ENCODE measurements at places on chromosomes 3 and 15.

GRCh38 chr3:145915787-145916186 is 245.2 kb downstream of the PLOD2 start:
- DNase-seq: no peak

GRCh38 chr15:65789759-65790425 is 2.2 kb downstream of the DENND4A start:
- peak; percentile 44 for DNase-seq

DNA sequence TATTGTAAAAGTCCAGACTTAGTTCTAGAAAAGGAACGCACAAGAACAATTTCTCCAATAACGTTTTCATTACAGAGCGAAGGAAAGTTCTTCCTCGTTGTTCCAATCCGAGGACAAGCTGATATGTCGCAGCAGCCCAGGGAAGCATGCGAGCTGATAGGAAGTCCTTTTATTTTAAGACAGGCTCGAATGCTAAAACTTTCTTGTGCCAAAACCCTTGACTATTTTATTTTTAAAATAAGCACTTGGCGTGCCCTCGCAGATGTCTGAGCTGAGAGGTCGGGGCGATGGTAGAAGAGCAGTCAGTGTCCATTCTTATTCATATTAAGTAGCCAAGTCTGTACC is 433 bp upstream of the MITF start:
- DNase-seq: no peak

GRCh38 chr3:172142051-172142863 is 102.9 kb downstream of the FNDC3B start:
- no peak for DNase-seq

- DNase-seq: no peak
Measured at GRCh38 chr3:171351676-171352075, 108.5 kb downstream of the TNIK start.

GRCh38 chr3:197883541-197883940 is 66.4 kb upstream of the RPL35A start:
- DNase-seq: no peak

GRCh38 chr15:81211376-81211775 is 14.7 kb downstream of the IL16 start:
- no peak for DNase-seq

DNA sequence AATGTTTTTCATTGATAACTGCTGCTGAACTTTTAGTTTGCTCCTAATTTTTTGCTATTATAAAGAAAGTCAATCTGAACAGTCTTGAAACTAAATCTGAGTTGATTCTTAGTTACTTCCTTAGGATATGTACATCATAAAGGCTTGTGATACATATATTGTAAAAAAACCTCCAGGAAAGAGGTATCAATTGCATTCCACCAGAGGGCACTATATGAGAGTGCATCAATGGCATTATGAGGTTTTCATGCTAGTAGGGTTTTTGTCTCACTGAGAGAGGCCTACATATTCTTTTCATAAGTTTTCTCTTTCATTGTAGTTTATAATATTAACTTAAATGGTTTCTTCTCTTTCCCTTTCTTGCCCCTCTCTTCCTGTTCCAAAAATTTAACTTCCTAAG is 46.9 kb downstream of the PIK3R4 start:
- DNase-seq: no peak

DNA sequence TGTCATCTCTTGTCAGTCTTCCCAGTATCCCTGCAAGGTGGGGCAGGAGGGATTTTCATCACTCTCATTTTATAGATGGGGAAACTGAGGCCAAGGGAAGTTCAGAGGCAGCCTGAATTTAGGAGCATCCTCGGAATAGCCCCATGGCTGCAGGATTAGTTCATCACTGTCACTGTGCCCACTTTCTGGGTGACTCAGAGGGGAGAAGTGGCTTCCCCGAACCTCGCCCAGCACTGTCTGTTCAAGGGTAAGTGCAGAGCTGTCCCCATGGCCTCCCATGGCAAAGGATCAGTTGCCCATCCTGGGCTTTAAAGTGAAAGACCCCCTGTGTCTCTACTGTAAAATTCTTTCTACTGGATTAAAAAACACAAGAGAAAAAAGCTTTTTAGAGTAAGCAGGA is 60.0 kb upstream of the SEC13 start:
- no peak for DNase-seq

DNA sequence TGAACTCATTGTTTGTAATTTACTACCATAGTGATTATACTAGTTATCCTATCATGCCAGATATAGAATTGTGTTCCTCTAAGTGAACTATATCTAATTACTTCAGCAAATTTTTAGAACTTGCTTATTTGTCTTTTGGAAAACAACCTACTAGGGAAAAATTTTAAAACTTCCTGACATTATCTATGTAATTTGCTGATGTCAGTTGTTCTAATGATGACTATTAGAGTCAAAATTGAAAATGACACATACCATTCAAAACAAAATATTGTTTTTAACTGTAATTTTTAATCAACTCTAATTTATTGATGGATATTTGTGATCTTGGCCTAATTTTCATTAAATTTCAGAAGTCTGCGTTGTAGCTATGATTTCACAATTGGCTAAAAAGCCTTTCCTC is 106.7 kb upstream of the ROBO2 start:
- no peak for DNase-seq

DNA sequence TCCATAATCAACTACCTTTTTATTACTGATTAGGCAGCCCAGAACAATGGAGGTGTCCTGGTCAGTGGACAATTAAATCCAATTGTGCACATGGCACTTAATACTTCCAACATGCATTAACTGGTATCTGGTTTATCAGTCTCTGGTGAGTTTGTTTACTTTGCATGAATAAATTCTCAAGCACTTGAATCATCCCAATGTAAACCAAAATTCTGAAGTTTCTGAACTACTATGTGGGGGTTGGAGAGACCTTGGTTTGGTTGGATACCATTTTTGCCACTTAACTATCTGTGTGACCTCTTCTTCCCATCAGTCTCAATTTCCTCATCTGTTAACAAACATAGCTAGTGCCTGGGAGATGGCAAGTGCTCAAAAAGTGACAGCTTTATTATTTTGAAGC is 70.5 kb upstream of the MAP4 start:
- peak; percentile 3 for DNase-seq

- DNase-seq: no peak
Measured at GRCh38 chr3:148881286-148881685, 16.2 kb downstream of the CPA3 start.

- no peak for DNase-seq
Measured at GRCh38 chr15:69511015-69511414, 58.4 kb downstream of the RPLP1 start.

- peak; percentile 23 for DNase-seq
Measured at GRCh38 chr15:95325763-95326404, 1004.6 kb upstream of the NR2F2 start.

- DNase-seq: peak; percentile 47
Measured at GRCh38 chr15:94670438-94671034, 439.2 kb downstream of the MCTP2 start.

- DNase-seq: peak; percentile 62
Measured at GRCh38 chr15:48062148-48062872, 58.5 kb upstream of the SLC24A5 start.

DNA sequence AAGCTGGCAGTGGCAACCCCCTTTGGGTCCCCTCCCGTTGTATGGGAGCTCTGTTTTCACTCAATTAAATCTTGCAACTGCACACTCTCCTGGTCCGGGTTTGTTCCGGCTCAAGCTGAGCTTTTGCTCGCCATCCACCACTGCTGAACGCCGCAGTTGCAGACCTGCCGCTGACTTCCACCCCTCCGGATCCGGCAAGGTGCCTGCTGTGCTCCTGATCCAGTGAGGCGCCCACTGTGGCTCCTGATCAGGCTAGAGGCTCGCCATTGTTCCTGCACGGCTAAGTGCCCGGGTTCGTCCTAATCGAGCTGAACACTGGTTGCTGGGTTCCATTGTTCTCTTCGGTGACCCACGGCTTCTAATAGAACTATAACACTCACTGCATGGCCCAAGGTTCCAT is 22.8 kb downstream of the CHST2 start:
- no peak for DNase-seq

- DNase-seq: no peak
Measured at GRCh38 chr3:37189109-37189508, 14.7 kb upstream of the LRRFIP2 start.

DNA sequence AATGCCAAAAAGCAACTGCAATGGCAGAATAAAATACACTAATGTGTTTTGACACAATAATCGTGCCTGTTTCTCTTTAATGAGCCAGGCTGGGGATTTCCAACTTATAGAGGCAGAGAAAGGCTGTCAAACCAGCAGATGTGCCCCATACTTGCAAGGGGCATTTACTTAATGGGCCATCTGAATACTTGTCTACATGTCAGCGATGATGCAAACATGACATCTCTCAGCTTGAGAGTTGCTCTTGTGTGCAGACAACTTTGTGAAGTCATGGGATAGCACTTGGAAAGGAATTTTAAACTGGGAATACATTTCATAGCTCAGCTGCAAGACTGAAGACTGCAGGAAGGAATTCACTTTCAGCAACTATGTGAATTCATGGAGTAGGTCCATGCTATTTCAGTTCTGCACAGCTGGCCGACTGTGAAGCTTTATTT is 127.4 kb upstream of the ADAMTS9 start:
- DNase-seq: peak; percentile 77

GRCh38 chr3:131326307-131326706 is 55.3 kb upstream of the NUDT16 start:
- no peak for DNase-seq

DNA sequence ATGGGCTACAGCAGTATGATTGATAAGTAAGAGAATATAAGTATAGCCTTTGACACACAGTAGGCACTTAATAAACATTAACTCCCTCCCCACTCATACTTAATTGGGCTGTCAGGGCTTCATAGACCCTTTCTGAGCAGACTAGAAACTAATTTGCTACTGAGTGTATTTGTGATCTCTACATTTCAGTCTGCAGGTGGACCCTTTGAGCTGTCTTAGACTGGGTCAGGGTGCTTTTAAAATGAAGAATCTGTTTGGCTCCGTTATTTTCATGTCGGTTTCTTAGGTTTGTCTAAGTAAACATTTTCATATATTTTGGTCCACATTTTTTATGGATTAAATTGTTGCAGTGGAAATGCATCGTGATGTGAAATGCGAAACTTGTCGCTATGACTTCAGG is 50.3 kb upstream of the SELENOK start:
- no peak for DNase-seq

- DNase-seq: no peak
Measured at GRCh38 chr3:128329491-128330213, 137.0 kb downstream of the DNAJB8 start.

- no peak for DNase-seq
Measured at GRCh38 chr3:170044271-170044670, 6.5 kb downstream of the GPR160 start.

- DNase-seq: no peak
Measured at GRCh38 chr15:94256511-94256910, 25.1 kb downstream of the MCTP2 start.

DNA sequence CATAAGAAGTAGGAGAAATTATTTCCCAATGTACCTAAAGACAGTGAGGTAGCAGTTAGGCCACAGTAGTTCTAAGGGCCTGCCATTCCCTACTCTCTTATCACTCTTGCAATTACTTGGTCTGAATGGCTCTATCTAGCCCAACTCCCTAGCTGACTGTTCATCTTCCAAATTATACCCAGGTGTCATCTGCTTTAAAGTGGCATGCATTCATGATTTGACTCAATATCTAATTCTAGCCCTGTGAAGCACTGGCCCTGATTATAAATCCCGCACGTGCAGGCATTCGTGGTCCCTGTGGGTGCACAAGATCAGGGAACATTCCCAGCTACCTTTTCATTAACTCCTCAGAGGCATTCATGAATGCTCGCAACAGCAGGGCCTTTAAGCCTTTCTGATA is 43.1 kb upstream of the ZNF774 start:
- no peak for DNase-seq

GRCh38 chr3:76402926-76403325 is 617.6 kb upstream of the ZNF717 start:
- no peak for DNase-seq

- DNase-seq: no peak
Measured at GRCh38 chr3:129601713-129602112, 4.8 kb downstream of the PLXND1 start.

DNA sequence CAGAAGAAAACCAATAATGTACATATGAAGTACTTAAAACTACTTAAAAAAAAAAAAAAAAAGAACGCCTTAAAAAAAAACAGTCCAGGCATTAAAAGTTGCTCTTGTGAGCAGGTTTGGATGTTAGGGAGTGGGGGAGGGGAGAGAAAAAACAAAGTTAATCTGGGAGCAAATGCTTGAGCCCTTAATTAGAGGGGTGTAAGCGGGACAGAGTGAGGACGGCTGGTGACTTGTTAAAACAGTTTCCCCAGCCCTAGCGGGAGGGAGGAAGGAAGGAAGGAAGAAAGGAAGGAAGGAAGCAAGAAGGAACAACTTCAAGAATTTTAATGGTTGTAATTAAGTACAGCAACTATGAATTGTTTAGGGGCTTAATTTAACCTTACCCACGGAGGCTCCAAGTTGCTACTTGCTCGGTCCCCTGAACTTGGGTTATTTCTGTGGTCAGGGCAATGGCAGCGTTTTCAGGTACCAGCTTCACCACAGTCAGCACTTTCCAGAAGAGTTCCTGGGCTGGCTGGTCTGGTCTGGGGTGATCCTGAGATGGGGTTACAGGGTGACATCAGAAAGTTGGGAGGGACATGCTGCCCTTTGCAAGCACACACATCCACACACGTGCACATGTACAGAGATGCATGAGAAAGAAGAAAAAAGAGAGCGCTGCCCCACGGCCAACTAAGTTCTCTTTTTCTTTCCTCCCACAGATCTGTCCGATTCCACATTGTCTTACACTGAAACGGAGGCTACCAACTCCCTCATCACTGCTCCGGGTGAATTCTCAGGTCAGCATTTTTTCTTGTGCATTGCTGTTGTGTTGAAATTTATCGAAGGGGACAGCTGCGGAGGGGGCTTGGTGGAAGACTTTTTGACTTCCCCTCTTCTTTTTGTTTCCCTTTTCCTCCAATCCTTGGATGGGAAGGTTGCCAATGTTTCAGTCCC is 14.0 kb downstream of the SMAD6 start:
- DNase-seq: no peak

GRCh38 chr3:178637802-178638201 is 101.6 kb downstream of the KCNMB2 start:
- no peak for DNase-seq

DNA sequence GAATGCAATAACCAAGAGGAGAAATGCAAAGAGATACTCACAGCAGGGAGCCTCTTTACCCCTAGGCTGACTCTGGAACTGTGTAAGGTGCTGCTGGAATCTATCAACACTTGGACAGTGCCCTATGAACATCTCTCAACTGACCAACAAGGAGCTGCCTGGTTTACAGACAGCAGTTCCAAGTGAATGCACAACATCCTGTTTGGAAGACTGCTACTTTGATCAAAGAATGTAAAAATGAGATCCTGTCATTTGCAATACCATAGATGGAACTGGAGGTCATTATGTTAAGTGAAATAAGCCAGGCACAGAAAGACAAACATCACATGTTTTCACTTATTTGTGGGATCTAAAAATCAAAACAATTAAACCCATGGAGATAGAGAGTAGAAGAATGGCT is 136.3 kb downstream of the IMPG2 start:
- DNase-seq: no peak

GRCh38 chr3:44996556-44996969 is 20.5 kb downstream of the EXOSC7 start:
- DNase-seq: no peak

GRCh38 chr3:176274161-176274560 is 923.1 kb downstream of the TBL1XR1 start:
- no peak for DNase-seq

- no peak for DNase-seq
Measured at GRCh38 chr3:99579965-99580364, 58.4 kb upstream of the COL8A1 start.

Data from retina (tissue), 1 donor.